ENCODE measurements at places on chromosomes 4 and X. TPM values are rescaled to one million over a fixed set of nuclear protein-coding genes. Genes with fewer than 3 reads are reported as not detected.

The PCYT1B gene
- total RNA-seq: 0.27 TPM

The PRDX4 gene
- 38.5 TPM for total RNA-seq

The STARD8 gene
- 6.5 TPM for total RNA-seq

The CCDC120 gene
- total RNA-seq: 1.7 TPM

The PLXNB3 gene
- total RNA-seq: 7.6 TPM

The ARR3 gene
- total RNA-seq: not detected

The LRCH2 gene
- total RNA-seq: 1.2 TPM

The STATH gene
- not detected for total RNA-seq

The CISD2 gene
- 15.8 TPM for total RNA-seq

Data from cardiac septum (tissue), 1 donor.